ENCODE measurements at places on chromosomes 3 and 15.

GRCh38 chr3:160950542-160950941 is 154.6 kb downstream of the B3GALNT1 start:
- DNase-seq: no peak

DNA sequence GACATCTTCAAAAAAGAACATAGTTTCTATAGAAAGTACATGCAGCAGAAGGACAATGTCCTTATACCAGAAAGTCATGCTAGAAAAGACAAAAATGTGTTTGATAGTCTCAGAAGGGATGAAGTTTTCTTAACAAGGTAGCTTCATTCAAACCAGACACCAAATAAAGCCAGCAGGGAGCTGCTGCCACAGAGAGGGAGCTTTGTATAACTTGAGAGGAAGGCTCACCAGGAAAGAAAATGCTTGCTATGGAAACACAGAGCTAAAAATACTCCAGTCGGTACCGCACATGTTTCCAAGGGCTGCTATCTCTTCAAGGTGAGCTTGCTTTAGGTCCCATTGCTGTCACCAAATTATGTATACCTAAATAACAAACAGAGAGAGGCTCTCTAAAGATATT is 1074.8 kb upstream of the ALCAM start:
- DNase-seq: no peak

GRCh38 chr15:29548006-29548405 is 274.3 kb downstream of the TJP1 start:
- DNase-seq: no peak

- DNase-seq: peak; percentile 17
Measured at GRCh38 chr3:14410503-14411165, 8.2 kb downstream of the SLC6A6 start.

GRCh38 chr15:22919171-22919570 is 61.0 kb downstream of the CYFIP1 start:
- no peak for DNase-seq

GRCh38 chr15:31385736-31386135 is 59.1 kb downstream of the KLF13 start:
- no peak for DNase-seq

DNA sequence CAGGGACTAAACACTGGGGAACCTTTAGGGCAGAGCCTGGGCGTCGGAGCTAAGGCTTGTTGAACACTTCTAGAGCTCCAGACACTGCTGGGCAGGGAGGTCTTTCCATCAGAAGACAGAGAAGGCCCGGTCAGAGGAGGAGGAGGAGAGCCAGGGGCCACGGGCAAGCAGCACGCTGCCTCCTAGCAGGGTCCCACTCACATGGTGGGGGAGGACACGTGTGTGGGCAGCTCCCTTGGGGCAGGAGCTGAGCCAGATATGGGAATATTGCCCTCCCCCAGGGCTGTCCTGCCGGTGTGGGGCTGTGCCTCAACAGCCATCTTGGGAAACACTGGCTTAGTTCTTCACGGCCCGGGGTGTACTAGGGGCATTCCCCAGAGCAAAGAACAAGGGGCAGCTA is 89.6 kb upstream of the TLE3 start:
- no peak for DNase-seq

- peak; percentile 57 for DNase-seq
Measured at GRCh38 chr3:108407886-108408285, 102.5 kb downstream of the MYH15 start.

DNA sequence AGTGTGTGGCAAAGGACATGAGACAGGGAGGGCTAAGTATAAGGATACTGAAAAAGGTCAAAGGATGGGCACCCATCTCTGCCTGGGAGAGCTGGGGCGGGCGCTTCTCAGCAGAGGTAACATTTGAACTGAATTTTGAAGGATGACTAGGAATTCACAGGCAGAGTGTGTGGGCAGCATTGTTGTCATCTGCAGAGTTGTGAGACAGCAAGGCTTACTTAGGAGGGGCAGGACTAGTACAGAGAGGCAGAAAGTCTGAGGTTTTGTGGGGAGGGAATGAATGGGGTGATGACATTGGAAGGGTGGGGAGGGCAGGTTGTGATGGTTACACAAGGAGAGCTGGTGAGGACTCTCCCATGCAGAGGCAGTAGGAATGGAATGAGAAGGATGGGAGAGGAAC is 84.1 kb upstream of the PRR23C start:
- DNase-seq: no peak

- DNase-seq: no peak
Measured at GRCh38 chr15:37044915-37045648, 55.3 kb downstream of the MEIS2 start.

DNA sequence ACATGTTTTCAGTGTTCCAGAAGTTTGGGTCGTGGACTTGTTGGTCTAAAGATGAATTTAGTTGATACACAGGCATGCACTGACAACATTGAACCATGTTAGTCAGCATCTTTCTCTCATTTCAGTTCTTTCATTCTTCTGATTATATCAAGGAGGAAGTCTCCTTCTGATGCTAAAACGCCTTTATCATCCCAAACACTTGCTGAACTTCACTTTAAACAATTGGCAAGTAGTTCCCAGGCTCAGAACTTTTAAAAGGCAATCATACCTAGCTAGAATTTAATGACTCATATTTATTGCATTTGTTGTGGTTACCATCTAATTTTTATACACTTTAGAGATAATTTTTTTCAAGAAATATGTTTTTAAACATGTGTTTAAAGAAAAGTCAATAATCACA is 15.9 kb downstream of the LMCD1 start:
- no peak for DNase-seq

DNA sequence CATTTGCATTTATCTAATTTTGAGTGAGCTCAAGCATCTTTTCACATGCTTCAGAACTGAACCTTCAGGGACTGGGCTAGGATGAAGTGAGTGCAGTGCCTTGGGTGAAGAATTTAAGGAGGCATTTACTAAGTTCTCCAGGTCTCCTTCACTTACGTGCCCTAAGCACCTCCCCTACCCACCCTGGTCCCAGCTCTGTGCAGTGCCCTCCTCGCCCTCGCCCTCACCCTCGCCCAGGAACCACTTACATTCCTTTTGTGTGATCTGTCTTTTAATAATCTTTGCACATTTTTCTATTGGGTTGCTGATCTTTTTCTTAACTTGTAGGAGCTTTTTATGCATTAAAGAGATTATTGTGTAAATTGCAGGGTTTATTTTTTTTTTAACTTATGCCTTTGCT is 322.6 kb downstream of the THSD4 start:
- no peak for DNase-seq

DNA sequence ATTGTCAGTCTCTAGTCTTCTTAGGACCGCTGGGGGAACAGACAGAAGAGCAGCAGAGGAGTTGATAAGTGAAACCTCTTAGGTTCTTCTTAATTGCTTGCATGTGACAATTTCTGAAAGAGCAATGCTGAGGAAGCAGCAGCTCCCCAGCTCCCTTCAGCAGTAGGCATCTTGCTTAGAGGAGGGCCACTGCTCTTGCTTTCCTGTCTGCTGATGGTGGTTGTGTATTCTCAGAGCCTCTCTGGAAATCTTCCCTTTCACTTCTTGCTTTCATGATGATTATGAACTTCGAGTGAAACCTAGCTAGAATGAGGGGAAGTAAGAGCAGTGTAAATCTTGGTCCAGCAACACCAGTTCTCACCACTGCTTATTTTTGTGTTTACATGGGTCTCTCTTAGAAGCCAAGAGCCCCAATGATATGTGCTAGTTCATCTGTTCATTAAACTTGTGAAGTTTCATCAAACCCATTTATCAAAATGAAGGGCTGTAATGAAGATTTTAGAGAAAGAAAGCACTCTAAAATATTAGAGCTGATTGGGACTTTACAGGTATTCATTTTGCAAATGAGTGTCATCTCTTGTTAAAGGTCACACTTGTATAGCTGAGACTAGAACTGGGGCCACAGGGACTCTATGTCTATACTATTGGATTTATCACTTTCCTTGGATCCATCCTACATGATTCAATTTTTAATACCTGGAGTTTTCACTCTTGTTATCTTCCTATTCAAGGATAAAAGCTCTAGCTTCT is 246.7 kb downstream of the LPP start:
- DNase-seq: no peak

DNA sequence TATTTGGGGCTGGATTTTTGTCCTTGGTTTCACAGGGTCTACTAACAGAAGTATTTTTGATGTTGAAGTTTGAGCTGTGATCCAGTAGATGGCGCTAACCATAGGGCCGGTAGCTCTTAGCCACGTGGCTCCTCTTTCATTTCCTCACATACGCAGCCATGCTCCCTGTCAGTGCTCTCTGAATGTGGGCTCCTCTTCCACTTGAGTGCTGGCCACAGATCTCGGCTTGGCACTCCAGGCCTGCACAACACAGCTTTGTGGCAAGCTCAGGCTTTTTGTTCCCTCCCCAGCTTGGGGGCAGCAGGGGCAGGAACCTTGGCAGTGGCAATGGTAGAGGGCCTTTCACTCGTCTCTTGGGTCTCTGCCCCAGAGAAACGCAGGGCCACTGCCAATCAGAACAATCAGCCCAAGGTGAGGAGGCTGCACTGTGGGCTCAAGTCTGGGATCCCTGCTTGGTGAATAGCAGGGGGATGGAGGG is 18.6 kb upstream of the DNAAF4 start:
- peak; percentile 73 for DNase-seq

GRCh38 chr3:7745711-7746110 is 755.9 kb upstream of the LMCD1 start:
- DNase-seq: no peak

DNA sequence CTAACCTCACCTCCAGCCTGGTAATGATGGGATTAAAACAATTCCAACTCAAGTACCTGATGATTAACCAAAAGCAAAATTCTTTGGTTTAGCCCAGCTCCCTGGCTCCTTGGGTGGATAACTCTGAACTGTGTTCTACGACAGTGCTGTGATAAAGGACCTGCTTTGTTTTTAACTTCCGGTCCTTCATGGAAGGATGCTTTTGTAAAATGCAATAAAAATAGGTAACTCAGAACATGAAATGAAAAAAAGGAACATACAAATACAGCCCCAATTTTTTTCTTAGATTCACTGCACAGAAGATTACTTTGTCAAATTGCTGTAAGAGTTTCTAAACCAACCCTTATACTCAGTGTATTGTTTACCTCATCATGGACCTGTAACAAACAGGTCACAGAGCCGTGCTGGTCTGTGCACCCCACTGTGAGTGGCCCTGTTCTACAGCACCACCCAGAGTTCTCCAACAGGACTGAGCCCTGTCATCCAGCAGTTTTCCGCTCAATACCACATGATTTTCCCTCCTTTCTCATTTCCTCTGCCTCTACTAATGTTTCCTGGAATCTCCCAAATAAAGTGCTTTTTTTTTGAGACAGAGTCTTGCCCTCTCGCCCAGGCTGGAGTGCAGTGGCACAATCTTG is 4.9 kb upstream of the PCYT1A start:
- DNase-seq: no peak

DNA sequence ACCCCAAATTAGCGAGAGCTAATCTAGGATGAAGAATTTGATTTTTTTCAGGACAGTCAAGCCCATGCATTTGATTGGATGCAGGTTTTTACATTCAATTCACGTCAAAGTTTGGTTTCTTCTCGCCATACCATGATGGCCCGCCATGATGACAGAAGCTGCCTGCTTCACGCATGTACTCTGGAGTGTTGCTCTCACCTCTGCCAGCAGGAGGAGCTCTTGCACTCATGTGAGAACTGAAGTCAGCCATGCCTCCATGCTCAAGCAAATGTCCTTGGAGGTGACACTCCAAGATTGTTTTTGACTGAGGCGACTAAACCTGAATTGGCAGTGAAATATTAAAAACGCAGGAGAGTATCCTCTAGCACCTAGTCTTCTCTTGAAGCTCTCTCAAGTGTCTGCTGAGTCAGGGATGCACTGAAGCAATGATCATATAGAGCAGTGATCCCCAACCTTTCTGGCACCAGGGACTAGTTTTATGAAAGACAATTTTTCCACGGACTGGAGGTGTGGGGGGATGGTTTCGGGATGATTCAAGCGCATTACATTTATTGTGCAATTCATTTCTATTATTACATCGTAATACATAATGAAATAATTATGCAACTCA is 120.9 kb downstream of the SAMMSON start:
- peak; percentile 65 for DNase-seq

DNA sequence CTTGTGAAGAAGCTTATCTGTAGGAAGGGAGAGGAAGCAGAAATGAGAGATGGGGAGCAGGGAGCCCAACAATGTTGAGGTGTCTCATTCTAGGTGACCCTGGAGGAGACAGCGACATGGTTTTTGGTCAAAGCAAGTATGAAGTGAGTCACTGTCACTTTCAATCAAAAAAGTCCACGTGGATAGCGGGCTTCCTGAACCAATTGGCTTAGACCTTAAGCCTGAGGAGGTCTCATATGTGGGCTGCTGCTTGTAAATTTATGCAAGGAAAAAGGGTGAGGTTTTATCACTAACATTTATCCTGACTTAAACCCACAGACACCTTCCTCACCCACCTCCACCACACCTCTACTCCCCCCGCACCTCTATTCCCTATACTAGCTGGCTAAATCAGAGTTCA is 22.7 kb downstream of the CLDN11 start:
- DNase-seq: no peak

DNA sequence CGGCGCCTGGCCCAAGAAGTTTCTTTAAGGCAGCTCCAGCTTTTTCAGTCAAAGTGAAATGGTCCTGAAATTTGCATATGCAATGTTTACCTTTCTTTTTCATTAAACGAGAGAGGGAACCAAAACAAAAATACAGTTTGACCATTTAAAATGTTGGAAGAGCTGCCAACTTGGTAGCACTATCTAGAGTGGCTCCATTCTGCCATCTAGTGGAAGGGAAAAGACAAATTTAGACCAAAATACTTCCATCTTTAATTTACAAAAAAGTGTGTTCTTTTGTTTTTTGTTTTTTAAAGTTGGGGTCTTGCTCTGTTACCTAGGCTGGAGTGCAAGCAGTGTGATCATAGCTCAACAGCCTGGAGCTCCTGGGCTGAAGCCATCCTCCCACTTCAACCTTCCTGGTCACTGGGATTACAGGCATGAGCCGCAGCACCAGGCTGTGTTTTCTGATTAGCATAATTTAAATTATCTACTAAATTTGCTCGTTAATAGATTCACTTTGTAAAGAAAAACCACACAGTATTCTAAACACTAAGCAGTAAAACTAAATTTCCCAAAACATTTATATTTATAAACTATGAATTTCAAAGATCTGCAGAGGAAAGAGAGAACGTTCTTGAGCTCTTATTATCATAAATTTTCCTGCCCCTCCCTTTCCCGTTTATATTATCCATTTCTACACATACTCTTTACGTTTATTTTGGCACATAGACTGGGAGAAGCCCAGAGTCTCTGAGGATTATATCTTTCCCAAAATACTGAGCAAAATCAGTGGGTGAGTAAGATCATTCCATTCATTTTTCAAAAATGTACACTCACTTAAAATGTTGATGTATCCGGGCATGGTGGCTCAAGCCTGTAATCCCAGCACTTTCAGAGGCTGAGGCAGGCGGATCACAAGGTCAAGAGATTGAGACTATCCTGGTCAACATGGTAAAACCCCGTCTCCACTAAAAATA is 15.4 kb upstream of the RFC4 start:
- peak; percentile 74 for DNase-seq

GRCh38 chr15:94582368-94582767 is 351.0 kb downstream of the MCTP2 start:
- DNase-seq: peak; percentile 78

GRCh38 chr3:16864610-16865313 is 20.0 kb upstream of the PLCL2 start:
- no peak for DNase-seq
